Stimulated activated CD4-positive, alpha-beta T cell treated with anti-CD3 and anti-CD28 coated beads, Interleukin-4, amount 100 ng/mL, for 4 hours (primary cell): ENCODE measurements at places on chromosomes 13 and 19.

DNA sequence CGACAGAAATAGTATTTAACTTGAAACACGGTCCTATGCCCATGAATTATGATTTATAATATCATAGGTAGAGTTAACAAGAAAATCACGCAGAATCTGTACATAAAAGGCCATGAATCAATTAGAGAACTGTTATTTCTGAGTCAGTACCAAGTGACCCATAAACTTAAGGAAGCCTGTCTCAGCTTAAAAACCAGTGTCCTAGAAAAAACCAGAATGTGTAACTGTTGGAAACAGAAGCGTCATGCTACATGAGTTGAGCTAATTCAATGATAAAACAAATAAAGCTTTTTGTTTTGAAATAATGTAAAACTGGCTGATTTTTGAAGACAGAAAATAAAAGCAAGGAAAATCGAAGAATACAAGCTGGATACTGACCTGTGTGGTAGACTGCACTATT, 34.8 kb upstream of the SGCG start:
- DNase-seq, result no peak

DNA sequence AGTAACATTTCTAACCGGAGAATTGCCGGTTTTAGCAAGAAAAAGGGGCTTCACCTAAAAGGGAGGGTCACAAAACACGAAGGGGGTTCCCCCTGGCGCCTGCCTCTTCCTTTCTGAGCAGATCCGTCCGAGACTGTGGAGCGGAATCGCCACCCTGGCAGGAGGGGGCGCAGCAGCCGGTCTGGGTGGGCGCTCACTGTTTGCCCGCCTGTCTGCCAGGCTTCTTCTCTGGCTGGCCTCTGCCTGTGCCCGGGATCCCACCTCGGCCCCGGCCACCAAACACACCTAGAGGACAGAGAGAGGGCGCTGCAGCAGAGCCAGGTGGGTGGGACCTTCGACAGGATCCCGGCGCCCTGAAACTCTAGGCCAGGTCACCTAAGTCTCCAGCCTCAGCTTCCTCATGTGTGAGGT, 15.6 kb downstream of the LSM4 start:
- no peak for DNase-seq

- DNase-seq, result no peak
These were observed 378.9 kb downstream of the DLEU7 start for GRCh38 chr13:50464349-50465251.

GRCh38 chr19:13208672-13209483, 58.7 kb downstream of the IER2 start:
- no peak for DNase-seq

GRCh38 chr13:50990818-50991506, 81.4 kb downstream of the RNASEH2B start:
- DNase-seq, result no peak
